ENCODE measurements at places on chromosomes 3 and 15.

GRCh38 chr3:142963516-142964448 lies at the start of gene PAQR9:
Gene PAQR9, minus strand, starts transcription at chr3:142963674. Its CDS starts 338 bp downstream, at chr3:142963336.
- peak; percentile 35 for DNase-seq

DNA sequence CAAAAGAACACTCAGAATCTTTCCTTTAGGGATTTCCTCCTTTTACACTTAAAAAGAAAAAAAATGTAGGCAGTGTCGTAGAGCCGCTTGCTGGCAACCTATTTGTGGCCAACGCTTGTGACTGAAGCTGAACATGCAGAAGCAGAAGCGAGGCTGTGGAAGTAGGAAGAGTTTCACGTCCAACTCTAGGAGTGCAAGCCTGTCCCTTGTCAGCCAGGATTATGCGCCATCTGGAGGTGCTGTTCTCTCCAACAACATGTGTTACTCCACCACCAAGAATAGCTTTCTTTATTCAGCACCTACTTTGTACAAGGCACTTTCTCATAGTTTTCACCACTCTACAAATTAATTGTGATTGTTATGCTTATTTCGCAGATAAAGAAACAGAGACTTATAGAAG lies 223.2 kb upstream of the LMCD1 start:
- DNase-seq: no peak

DNA sequence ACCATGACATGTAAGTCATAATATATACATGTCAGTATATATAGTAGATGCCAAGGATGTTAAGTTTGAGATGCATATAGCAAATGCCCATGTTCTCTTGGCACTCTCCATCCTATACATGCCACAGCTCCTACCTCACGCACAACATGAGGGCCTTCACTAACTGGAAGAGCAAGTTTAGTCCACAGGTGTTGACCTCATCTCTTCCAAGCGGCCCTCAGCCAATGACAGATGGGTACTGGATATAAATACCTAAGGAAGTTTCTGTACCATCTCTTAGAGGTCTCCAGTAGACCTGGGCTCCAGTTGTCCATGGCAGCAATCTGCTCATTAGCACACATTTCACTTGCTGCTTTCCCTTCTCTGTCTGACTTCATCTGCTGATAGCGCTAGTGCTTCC lies 43.3 kb upstream of the CMC1 start:
- DNase-seq: no peak

GRCh38 chr3:48563382-48563918 lies at the start of gene UCN2:
Gene UCN2, minus strand, starts transcription at chr3:48563781. Its CDS starts 657 bp downstream, at chr3:48563124.
- no peak for DNase-seq

DNA sequence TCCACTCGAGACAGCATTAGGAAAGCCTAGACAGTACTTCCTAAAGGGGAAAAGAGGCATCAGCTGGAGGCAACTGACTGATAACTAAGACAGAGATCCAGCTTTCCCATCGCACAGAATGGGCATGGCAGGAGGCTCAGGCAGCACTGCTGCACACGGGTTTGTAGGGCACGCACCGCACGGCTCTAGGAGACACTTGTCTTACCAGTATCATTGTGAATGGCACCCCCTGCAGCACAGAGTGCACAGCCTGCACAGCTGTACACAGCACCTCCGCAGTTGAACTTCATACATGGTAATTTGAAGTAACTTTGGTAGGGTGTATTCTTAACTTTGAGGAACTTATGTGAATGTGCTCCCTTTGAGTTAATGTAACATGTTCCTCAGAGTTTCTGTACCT lies 281.6 kb downstream of the PLCL2 start:
- no peak for DNase-seq

DNA sequence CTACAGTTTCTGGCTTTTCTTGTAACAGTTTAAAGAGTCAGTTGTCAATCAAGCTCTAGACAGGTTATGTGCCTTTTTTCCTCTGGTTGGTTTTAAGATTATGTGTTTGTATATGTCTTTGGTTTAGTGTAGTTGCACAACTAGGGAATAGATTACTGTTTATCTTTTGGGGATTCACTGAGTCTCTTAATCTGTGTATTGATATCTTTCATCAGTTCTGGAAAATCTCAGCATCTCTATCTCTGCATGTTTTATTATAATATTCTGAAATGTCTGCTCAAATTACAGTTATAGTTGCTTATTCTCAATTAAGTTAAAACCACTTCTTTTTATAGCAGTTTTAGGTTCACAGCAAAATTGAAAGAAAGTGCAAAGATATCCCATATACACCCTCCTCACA lies 14.3 kb downstream of the DUT start:
- no peak for DNase-seq

DNA sequence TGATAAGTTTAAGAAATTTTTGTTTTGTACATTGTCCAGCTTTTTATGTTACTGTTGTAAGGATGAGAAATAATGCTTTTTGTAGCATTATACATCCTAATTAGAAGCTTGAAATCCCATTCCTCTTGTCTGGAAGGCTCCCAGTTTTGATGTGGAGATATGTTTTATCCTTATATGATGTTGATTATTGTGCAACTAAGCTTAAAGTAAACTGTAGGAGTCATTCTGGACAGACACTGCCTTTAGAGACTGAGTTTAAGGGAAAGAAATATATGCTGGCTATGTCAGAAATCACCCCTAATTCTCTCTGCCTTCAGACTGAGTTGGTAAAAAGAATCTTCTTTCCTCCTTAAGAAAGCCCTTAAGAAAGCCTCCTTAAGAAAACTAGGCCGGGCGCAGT lies 670.4 kb downstream of the ZPLD1 start:
- no peak for DNase-seq

GRCh38 chr3:55244247-55244646 lies 242.9 kb downstream of the WNT5A start:
- DNase-seq: no peak

DNA sequence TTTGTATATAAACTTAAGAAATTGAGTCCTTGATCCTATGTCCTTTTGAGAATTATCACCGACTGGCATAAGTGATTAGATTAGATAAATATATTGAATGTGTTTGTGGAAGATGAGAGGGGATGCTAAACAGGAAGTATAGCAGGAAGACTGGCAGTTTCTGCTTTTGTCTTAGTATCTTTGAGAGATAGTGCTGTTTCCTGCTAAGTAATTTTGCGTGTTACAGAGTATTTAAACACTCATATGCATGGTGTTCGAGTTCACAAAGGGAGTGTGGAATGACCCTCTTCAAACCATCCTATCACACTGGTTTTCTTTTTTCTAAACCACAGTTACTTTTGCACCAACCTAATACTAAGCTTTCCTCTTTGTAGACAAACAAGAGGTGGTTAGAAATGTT lies 106.0 kb downstream of the KLHL25 start:
- DNase-seq: no peak

DNA sequence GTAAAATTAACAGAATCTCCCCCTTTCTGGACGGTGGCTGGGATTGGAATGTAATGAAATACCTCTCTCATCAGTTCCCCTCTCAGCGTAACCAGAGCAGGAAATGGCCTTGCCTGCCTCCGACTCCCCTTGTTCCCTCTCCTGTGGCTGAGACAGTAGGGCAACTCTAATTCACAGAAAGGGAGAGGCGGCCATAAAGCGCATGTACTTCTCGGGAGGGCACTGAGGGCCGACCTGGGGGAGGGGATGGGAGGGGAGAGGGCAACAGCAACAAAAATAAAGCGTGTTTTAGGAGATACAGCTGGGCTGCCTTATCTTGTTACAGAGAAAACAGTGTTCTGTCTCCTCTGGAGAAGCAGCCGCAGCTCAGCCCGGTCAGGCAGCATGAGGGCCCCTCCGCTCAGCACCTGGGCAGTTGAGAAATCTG lies 783.3 kb upstream of the ARRDC4 start:
- DNase-seq: no peak

DNA sequence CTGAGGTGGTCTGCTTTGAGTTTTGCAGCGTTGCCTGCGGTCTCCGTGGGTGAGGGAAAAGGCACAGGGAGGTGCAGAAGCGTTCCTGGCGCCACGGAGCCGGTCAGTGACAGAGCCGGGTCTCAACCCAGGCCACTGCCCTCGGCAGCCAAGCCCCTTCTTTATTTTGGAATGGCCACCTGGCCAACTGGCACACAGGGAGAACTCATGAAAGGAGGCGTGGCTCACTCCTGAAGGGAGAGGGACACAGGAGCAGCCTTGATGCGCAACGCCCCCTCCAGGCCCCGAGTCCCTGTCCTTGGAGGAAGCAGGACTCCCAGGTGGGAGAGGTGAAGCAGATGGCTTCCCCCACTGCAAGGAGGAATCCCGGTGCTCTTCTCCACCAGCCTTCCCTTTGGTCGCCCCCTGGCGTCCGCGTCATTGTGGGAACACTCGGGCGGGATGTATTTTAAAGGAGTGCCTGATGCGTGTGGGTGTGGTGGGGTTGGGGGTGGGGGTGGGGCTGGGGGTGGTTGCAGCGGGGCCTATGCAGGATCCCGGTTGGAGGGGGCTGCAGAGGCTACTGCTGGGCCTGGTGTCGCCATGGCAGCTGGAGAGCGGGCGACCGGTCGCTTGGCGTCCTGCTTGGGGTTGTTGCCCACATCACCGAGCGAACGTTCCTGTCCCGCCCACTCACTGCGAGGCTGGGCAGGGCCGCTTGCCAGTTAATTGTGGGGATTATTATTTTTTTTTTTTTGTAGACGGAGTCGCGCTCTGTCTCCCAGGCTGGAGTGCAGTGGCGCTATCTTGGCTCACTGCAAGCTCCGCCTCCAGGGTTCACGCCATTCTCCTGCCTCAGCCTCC lies 32.6 kb downstream of the APBA2 start:
- DNase-seq: no peak

GRCh38 chr15:96181873-96182301 lies 148.6 kb upstream of the NR2F2 start:
- peak; percentile 81 for DNase-seq

DNA sequence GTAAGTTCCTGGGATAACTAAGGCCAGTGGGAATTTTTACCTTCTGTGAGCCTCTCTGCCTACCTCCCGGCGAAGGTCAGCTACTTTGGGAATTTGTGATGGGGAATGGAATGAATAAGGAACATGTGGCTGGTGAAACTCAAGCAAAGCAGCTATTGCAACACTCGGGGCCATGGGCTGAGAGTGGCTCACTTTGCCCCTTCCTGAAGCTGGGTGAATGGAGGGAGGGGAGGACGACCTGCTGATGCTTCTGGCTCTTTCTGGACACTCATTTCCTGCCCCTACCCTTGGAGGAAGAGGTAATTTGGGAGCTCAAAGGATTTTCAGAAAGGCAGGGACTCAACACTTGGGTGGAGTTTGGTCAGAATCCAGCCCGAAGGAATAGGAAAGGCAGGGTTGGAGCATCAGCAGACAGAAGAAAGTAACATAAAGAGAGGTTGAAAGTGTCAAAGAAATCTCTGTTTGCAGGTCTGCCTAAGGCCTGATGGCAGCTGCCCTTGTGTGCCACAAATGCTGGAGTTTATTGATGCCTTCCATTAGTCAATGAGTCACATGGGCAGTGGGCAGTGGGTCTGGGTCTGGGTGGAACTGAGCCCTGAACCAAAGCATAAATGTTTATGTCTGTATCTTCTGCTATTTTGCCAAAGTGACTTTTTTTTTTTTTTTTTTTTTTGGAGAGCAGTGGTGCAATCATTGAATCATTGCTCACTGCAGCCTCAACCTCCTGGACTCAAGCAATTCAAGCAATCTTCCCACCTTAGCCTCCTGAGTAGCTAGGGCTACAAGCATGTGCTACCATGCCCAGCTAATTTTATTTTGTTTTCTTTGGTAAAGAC lies 12.4 kb downstream of the LAMP3 start:
- no peak for DNase-seq

GRCh38 chr3:176974279-176974678 lies 223.0 kb downstream of the TBL1XR1 start:
- DNase-seq: no peak

DNA sequence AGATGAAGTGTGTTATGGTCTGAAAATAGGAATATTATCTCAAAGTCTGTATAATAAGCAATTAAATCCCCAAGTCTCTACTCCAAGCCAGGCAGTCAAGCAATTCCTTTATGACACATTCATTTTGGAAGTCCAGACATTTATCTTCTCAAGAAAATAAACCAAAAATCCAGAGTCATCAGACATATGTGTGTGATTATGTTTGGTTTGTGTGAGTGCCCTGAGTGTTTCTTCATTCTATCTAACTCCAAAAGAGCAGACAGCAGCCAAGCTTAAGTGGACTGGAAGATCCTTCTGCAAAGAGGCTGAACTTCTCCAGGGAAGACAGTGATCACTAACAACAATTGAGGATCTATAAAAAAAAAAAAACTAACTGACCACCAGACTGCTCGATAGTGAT lies 239.8 kb downstream of the STAG1 start:
- no peak for DNase-seq

- no peak for DNase-seq
Measured at GRCh38 chr3:126415661-126416591, 21.2 kb downstream of the CFAP100 start.

DNA sequence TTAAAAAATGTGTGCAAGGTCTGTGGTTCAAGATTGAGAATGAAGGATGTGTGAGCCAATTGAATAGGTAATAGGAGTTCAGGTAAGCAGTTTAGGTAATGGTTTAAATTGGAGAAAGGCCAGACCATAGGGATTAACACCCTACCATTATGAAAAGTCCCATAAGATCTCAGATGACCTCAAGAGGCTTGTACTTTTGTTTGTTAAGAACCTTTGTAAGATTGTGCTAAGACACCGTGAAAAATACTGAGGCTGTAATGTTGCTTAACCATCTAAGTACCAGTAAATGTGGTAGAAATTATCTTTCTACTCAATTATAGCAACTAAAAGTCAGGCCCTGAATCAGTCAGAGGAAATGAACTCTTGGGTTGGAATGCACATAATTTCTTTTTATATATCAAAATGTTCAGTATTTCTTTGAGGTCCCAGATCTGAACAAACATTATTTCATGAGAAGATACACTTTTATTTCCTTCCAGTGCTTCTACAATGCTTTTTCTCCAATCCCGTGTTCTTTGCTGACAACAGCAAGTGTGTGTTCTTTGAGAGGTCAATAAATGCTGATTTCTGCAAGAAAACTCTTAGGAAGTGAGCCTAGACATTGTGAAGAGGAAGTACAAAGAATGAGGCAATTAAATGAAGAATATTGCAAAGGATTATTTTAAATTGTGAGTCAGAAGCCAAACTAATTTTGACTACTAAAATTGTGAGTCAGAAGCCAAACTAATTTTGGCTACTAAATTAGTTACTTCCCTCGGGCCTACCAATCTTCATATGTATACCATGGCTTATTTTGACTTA lies 66.4 kb downstream of the TCF12 start:
- DNase-seq: no peak

All from psoas muscle (tissue), 8 donors.